ENCODE measurements at places on chromosomes 1 and 21. TPM values are rescaled to one million over a fixed set of nuclear protein-coding genes. Genes with fewer than 3 reads are reported as not detected.

OR6N1 gene
- not detected for total RNA-seq

MYOM3 gene
- 0.22 TPM for total RNA-seq

- H3K4me1 ChIP-seq, result peaks cover 31% of the 10 kb centered on the region
- H3K36me3 ChIP-seq, result no peaks in the 10 kb centered on the region
- no peak overlapping the region for H3K4me3 ChIP-seq
- H3K27ac ChIP-seq, result no peak overlapping the region
These were observed 41.1 kb downstream of the C1orf198 start for GRCh38 chr1:230827081-230827681.

- DNase-seq, result no peak
- no peaks in the 10 kb centered on the region for H3K27me3 ChIP-seq
- H3K4me1 ChIP-seq, result no peaks in the 10 kb centered on the region
- H3K36me3 ChIP-seq, result no peaks in the 10 kb centered on the region
These were observed 361.4 kb upstream of the PTBP2 start for GRCh38 chr1:96360036-96360795.

CYP4A11 gene
- total RNA-seq, result not detected

GRCh38 chr1:24795236-24795635 is 50.0 kb downstream of the CLIC4 start:
- H3K4me1 ChIP-seq, result peaks cover 12% of the 10 kb centered on the region
- peak overlapping the region; percentile 88 for H3K27ac ChIP-seq

DNA sequence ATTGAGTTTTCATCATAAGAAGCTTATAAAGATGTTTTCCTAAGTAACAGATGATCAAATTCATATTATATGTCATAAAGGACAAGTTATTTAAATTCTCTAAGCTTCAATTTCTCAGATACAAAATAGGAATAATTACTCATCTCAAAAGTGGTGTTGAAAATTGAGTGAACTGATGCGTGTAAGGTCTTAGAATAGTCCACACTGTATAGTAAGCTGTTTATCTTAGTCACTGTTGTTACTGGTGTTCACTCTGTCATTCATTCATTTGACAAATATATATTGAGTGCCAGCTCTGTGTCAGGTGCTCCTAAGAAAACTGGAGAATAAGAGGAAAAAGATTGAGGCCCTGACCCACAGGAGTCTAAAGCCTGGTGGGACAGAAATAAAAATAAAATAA is 186.3 kb upstream of the BRINP3 start:
- DNase-seq, result no peak
- no peaks in the 10 kb centered on the region for H3K27me3 ChIP-seq
- no peaks in the 10 kb centered on the region for H3K36me3 ChIP-seq
- no peaks in the 10 kb centered on the region for H3K4me1 ChIP-seq
- no peak overlapping the region for H3K4me3 ChIP-seq

DNA sequence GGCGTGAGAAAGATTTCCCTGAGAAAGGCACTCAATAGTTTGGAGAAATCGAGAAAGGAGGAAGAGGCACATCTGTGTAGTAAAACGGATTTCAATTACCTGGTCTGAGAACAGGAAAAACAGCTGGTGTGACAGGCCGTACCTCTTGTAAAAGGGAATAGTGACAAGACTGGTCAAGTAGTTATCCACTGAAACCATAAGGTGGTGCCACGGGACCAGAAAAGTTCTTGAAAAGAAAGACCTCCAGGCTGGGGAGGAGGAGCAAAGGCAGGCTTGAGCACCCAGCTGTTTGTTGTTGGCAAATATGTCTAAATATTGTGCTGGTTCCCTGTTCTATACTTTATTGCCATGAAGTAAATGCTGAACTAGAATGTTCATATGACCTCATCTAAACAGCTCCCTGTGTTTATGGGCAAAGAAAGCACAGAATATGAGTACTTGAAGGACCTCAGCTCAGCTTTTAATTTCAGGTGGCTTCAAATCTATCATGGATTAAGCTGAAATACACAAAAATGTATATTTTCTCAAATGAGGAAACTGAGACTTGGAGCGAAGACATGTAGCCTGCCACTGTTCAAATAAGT is 4.0 kb downstream of the HAO2 start:
- no peak overlapping the region for H3K27ac ChIP-seq
- no peaks in the 10 kb centered on the region for H3K4me1 ChIP-seq
- no peaks in the 10 kb centered on the region for H3K27me3 ChIP-seq
- no peak overlapping the region for H3K4me3 ChIP-seq
- DNase-seq, result no peak

DNA sequence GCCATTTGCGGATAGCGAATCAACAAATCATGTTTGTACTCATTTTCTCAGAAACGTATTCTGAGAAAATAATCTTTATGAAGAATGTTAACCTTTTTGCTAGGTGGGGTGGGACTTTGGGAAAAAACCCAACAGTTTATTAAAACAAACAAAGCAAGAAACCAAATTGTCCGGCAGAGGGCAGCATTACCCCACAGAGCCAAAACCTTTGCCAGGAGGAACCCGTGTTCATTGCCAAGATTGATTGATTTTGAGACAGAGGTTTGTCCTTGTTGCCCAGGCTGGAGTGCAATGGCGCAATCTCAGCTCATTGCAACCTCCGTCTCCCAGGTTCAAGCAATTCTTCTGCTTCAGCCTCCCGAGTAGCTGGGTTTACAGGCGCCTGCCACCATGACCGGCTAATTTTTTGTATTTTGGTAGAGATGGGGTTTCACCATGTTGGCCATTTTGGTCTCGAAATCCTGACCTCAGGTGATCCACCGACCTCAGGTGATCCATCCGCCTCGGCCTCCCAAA is 70.8 kb upstream of the RHOU start:
- H3K4me3 ChIP-seq, result no peak overlapping the region
- H3K27ac ChIP-seq, result no peak overlapping the region
- DNase-seq, result peak; percentile 93

GRCh38 chr1:48864913-48865312 is 88.2 kb upstream of the BEND5 start:
- no peaks in the 10 kb centered on the region for H3K4me1 ChIP-seq
- no peak for DNase-seq
- H3K4me3 ChIP-seq, result no peak overlapping the region
- H3K36me3 ChIP-seq, result no peaks in the 10 kb centered on the region
- no peaks in the 10 kb centered on the region for H3K27me3 ChIP-seq

DNA sequence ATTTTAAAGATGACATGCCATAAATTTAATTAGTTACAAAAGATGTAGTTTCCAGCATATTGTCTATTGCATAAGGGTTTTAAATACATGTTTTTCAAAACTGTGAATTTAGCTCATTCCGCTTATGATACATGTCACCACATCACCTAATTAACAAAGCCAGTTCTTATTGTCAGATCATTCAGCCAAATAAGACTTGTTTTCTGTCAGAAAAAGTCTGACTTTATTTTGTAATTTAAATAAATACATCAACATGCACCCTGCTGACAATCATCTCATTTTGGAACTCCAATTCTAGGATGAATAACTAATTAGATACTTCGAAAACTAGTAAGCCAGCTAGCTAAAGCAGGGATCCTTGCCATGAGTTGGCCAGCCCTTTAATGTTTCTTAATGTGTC is 110.9 kb upstream of the APP start:
- H3K4me3 ChIP-seq, result no peak overlapping the region
- DNase-seq, result no peak
- H3K27me3 ChIP-seq, result no peaks in the 10 kb centered on the region
- no peaks in the 10 kb centered on the region for H3K36me3 ChIP-seq

- no peak overlapping the region for H3K4me3 ChIP-seq
- H3K27ac ChIP-seq, result peak overlapping the region; percentile 63
- DNase-seq, result no peak
- H3K36me3 ChIP-seq, result peaks cover 36% of the 10 kb centered on the region
These were observed 16.9 kb downstream of the SLC2A1 start for GRCh38 chr1:42941640-42942330.

THEMIS2 gene
- 20.0 TPM for total RNA-seq

GRCh38 chr1:94061513-94062443 is 59.2 kb downstream of the ABCA4 start:
- no peaks in the 10 kb centered on the region for H3K4me1 ChIP-seq
- H3K27ac ChIP-seq, result peak overlapping the region; percentile 5
- H3K27me3 ChIP-seq, result no peaks in the 10 kb centered on the region
- H3K4me3 ChIP-seq, result no peak overlapping the region

- no peaks in the 10 kb centered on the region for H3K4me1 ChIP-seq
- H3K27ac ChIP-seq, result no peak overlapping the region
- no peak for DNase-seq
- H3K27me3 ChIP-seq, result no peaks in the 10 kb centered on the region
- H3K4me3 ChIP-seq, result no peak overlapping the region
- no peaks in the 10 kb centered on the region for H3K36me3 ChIP-seq
These were observed 17.0 kb downstream of the NEK7 start for GRCh38 chr1:198173832-198174231.

- H3K27me3 ChIP-seq, result peaks cover 38% of the 10 kb centered on the region
- no peak for DNase-seq
- no peaks in the 10 kb centered on the region for H3K36me3 ChIP-seq
- H3K27ac ChIP-seq, result no peak overlapping the region
- H3K4me3 ChIP-seq, result no peak overlapping the region
- H3K4me1 ChIP-seq, result no peaks in the 10 kb centered on the region
These were observed 13.6 kb upstream of the TRIM17 start for GRCh38 chr1:228430243-228430642.

S1PR1 gene
- total RNA-seq, result 43.7 TPM

ASPM gene
- total RNA-seq, result 0.60 TPM

DNA sequence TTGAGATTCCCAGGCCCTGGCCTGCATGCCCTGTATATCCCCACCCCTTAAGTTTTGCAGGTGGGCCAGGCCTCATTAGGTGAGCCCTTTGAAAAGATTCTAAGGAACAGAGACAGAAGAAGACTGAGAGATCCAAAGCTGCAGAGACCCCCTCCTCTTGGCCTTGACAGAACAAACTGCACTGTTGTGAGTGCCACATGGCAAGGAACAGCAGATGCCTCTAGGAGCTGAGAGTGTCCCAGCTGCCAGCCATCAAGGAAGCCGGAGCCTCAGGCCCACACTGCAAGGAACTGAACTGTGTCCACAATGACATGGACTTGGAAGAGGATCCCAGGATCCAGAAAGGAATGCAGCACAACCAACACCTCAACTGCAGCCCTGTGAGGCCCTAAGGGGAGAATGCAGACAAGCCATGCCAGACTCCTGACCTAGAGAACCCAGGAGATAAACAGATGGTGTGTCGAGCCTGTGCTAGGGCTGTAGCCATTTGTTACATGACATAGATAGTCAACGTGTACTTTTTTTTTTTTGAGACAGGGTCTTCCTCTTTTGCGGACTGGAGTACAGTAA is 182.7 kb downstream of the AJAP1 start:
- no peaks in the 10 kb centered on the region for H3K36me3 ChIP-seq
- H3K4me3 ChIP-seq, result no peak overlapping the region
- DNase-seq, result no peak
- no peak overlapping the region for H3K27ac ChIP-seq
- no peaks in the 10 kb centered on the region for H3K4me1 ChIP-seq

DNA sequence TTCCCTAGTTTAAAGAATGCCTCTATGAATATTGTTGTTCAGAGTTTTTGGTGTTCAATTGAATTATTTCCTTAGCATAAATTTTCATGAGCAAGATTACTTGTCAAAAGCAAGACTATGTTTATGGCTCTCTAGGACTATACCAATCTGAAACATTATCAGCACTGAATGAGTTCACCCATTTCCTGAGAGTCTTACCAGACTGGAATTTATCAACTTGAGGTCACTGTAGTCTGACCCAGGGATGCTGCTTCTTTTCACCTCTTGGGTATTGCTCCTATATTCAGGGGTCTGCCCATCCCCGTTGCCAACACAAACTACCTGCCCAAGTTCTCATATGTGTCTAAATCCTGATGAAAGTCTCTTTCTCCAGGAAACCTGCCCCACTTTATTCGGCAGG is 42.6 kb downstream of the OPTC start:
- H3K4me3 ChIP-seq, result no peak overlapping the region
- no peaks in the 10 kb centered on the region for H3K36me3 ChIP-seq
- H3K27ac ChIP-seq, result no peak overlapping the region
- no peaks in the 10 kb centered on the region for H3K27me3 ChIP-seq

MAP10 gene
- 3.0 TPM for total RNA-seq

LMX1A gene
- total RNA-seq, result not detected

ZNF672 gene
- total RNA-seq, result 22.4 TPM

YY1AP1 gene
- total RNA-seq, result 170 TPM

GRCh38 chr21:45867671-45868081 is 113.9 kb upstream of the COL6A1 start:
- no peaks in the 10 kb centered on the region for H3K27me3 ChIP-seq
- no peaks in the 10 kb centered on the region for H3K4me1 ChIP-seq
- no peak for DNase-seq
- H3K4me3 ChIP-seq, result no peak overlapping the region
- H3K36me3 ChIP-seq, result peaks cover 5% of the 10 kb centered on the region
- no peak overlapping the region for H3K27ac ChIP-seq

DNA sequence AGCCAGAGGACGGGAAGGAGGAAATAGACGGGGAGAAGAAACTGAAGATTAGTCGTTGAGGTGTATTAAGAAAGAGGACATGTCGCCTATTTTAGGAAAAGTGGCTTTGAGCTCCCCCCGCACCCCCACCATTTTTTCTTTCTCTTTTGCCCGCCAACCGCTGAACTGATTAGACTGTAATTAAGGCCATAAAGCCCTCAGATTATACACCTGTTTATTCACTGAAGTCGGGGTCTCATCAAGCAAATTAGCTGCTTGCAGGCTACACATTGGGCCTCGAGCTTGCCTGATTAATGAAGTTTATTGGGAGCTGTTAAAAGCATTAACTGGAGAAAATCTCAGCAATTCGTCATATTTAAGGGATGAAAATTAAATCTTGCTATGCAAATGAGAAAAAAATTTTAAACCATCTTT is 119.4 kb upstream of the RRP15 start:
- H3K4me3 ChIP-seq, result peak overlapping the region; percentile 41
- H3K36me3 ChIP-seq, result no peaks in the 10 kb centered on the region
- H3K4me1 ChIP-seq, result peaks cover 11% of the 10 kb centered on the region
- peaks cover 76% of the 10 kb centered on the region for H3K27me3 ChIP-seq
- no peak overlapping the region for H3K27ac ChIP-seq

GRCh38 chr1:204971517-204972336 is 71.3 kb upstream of the CNTN2 start:
- peaks cover 14% of the 10 kb centered on the region for H3K27me3 ChIP-seq
- no peak overlapping the region for H3K27ac ChIP-seq
- DNase-seq, result no peak
- no peaks in the 10 kb centered on the region for H3K4me1 ChIP-seq

AKR7A3 gene
- total RNA-seq, result 0.84 TPM

ESPN gene
- total RNA-seq, result 1.7 TPM

DNA sequence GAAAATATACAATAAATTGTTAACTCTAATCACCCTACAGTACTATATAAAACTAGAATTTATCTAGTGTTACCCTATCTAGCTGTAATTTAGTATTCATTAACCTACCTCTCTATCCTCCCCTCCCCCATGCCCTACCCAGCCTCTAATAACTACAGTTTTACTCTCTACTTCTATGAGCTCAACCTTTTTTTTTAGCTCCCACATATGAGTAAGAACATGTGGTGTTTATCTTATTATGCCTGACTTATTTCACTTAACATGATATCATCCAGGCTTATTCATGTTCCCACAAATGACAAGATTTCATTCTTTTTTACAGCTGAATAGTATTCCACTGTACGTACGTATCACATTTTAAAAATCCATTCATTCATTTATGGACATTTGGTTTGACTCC is 46.0 kb upstream of the WARS2 start:
- DNase-seq, result no peak
- no peaks in the 10 kb centered on the region for H3K4me1 ChIP-seq
- no peak overlapping the region for H3K4me3 ChIP-seq
- H3K27me3 ChIP-seq, result no peaks in the 10 kb centered on the region

- H3K27ac ChIP-seq, result no peak overlapping the region
- H3K4me1 ChIP-seq, result no peaks in the 10 kb centered on the region
- no peak overlapping the region for H3K4me3 ChIP-seq
- peaks cover 57% of the 10 kb centered on the region for H3K36me3 ChIP-seq
- DNase-seq, result no peak
- H3K27me3 ChIP-seq, result no peaks in the 10 kb centered on the region
These were observed 3.6 kb downstream of the DENND4B start for GRCh38 chr1:153942766-153943549.

Data from tibial nerve (tissue), 4 donors.